ENCODE measurements at places on chromosomes 5 and 9.

- no peak for DNase-seq
Observed at GRCh38 chr5:178328826-178329730, 96.5 kb upstream of the PHYKPL start.

- no peak for DNase-seq
Observed at GRCh38 chr5:157280927-157281326, 15.0 kb downstream of the CYFIP2 start.

- DNase-seq = no peak
Observed at GRCh38 chr5:166286832-166287231, 2004.6 kb upstream of the WWC1 start.

DNA sequence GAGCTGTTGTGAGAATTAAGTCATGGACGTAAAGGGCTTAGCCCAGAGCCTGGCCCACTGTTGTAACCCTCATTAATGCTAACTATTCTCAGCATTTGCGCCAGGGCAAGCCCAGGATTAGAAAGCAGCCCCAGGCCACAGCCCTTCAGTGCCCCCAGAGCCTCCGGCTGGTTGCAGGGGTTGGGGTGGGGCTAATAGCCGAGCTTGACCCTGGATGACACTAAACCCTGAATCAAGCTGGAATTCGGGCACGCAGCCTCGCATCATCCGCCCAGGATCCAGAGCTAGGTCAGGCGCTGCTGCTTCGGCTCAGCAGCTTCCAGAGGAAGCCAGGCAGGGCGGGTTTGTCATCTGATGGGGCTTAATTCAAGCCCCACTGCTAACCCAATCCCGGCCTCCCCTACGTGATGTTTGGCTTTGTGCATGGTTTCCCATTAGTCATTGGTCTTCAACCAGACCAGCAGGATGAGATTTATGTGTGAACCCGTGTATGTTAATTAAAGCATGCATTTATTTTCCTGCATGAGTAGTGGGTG lies 1.2 kb upstream of the MEGF9 start:
- DNase-seq = peak; percentile 60

DNA sequence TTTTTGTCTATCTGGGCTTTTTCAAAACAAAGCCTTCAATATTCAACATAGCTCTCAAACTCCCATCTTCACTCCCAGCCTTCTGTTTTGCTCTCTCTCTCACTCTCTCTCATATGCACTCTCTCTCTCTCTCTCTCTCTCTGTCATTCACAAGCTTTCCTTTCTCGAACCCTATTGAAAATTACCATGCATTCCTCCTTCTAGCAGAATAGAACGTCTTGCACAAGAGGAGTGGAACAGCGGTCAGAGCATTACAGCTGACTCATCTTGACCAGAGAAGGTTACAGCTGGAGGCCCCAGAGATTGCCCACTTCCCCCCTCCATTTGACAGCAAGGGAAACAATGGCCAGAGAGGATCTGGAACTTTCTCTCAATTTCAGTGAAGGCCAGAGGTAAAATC lies 51.0 kb upstream of the LIFR start:
- DNase-seq = no peak

Data from kidney capillary endothelial cell (primary cell).